Left cardiac atrium (tissue), 4 donors: ENCODE measurements at places on chromosomes 5 and 9. TPM values are rescaled to one million over a fixed set of nuclear protein-coding genes. Genes with fewer than 3 reads are reported as not detected.

CD72 gene
- total RNA-seq = 1.6 TPM

TPM2 gene
- total RNA-seq = 523 TPM

PPP3R2 gene
- not detected for total RNA-seq

TMC1 gene
- 0.27 TPM for total RNA-seq

NEUROG1 gene
- total RNA-seq = not detected

BHMT2 gene
- total RNA-seq = 16.3 TPM

PCDHB14 gene
- 5.8 TPM for total RNA-seq

PGM5 gene
- 258 TPM for total RNA-seq

ALDH1A1 gene
- 24.3 TPM for total RNA-seq

PAEP gene
- total RNA-seq = not detected

PCDHGC3 gene
- 33.7 TPM for total RNA-seq

LCN15 gene
- total RNA-seq = 1.1 TPM

ATG10 gene
- total RNA-seq = 6.2 TPM

PSMD5 gene
- total RNA-seq = 25.9 TPM

CDKN2B gene
- total RNA-seq = 3.6 TPM

OR13D1 gene
- not detected for total RNA-seq

SPINK13 gene
- total RNA-seq = not detected

CTNND2 gene
- 4.8 TPM for total RNA-seq

DNM1 gene
- 11.3 TPM for total RNA-seq

SKP1 gene
- total RNA-seq = 391 TPM

SOHLH1 gene
- not detected for total RNA-seq

TEX48 gene
- total RNA-seq = not detected

ERGIC1 gene
- 90.8 TPM for total RNA-seq

CRB2 gene
- total RNA-seq = 1.3 TPM

CDC20B gene
- total RNA-seq = not detected

HTR4 gene
- 4.7 TPM for total RNA-seq

BHMT gene
- total RNA-seq = 0.44 TPM

FGF1 gene
- 33.9 TPM for total RNA-seq

SHC3 gene
- total RNA-seq = 2.7 TPM
